ENCODE measurements at places on chromosomes 5 and 9.

DNA sequence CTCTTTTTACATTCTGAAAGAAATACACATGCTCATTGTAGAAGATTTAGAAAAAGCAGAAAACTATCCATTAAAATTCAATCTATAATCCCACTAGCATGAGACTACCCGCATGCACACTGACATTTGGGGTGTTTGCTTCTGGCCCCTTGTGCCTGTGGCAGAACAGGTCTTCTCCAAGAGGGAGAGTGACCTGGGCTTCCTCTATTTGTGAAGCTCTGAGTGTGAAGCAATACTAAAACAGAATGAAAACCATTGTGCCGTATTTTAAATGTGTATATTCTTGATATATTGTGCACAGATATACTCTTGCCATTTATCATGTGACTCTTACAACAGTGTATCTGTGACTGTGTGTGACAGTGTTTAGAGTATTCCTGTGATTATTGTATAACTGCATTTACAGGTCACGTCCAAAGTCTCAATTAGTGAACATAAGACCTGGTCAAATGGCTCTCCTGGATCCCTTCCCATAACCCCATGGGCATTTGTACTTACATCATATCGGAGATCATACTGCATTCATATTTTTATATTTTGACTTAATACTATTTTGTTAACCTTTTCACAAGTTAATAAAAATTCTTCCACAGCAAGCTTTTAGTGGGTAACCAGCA is 14.7 kb upstream of the CPEB4 start:
- DNase-seq, result no peak

DNA sequence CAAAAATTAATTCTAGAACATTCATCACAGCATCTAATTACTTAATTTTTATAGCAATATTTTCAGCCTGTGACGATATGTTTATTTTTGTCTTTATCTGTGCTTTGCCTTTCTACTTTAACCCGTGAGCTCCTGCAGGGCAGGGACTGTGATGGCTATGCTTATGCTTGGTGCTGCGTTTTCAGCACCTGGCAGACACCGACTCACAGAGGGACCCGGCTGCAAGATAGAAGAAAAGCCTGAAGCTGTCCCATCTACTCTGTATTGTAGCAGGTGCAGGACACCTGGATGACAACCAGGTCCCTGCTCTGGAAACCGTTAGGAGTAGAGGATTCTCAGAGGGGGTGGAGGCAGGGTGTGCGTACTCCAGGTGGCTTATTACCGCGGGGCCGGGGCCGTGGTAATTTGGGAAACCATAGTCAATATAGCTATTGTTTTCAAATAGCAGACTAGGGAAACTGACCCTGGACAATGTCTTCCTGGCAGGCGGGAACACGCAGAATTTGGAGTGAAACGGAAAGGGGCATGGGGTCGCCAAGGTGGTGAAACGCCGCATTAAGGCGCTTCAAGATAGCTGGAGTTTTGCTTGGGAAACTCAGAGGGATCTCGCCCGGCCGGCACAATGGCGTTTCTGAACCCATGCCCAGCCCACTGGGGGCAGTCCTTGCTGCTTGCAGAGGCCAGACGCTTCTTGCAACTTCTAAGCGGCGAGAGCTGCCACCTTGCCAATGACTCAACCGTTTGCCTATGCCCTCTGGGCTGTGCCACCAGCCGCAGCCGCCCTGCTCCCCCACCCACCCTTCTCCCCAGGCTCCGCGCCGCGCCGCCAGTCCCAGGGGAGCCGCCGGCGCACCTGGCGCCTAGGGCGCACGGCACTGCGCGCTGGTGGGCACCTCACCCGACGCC is 140.1 kb upstream of the PALM2AKAP2 start:
- no peak for DNase-seq

- DNase-seq, result no peak
Measured at GRCh38 chr5:128579093-128579492, 41.0 kb upstream of the FBN2 start.

GRCh38 chr5:41347569-41347968 is 134.2 kb upstream of the C6 start:
- DNase-seq, result no peak

DNA sequence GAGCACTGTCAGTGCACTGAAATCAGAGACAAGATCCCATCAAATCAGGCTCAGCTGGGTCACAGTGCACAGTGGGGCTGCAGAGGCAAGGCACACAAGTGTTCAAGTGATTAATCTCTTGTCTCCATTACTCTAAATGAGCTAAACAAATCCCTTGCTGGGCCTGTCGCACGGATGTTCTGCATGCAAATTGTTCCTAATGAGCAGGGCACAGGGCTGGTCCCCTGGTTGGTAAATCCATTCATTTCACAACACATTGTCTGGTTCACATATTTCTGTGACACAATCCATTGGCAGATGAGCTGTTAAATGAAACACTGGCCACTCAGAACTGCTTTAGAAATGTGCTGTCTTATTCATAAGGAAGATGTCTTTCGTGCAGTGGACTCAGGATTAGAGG is 167.9 kb upstream of the BRINP1 start:
- DNase-seq, result no peak

DNA sequence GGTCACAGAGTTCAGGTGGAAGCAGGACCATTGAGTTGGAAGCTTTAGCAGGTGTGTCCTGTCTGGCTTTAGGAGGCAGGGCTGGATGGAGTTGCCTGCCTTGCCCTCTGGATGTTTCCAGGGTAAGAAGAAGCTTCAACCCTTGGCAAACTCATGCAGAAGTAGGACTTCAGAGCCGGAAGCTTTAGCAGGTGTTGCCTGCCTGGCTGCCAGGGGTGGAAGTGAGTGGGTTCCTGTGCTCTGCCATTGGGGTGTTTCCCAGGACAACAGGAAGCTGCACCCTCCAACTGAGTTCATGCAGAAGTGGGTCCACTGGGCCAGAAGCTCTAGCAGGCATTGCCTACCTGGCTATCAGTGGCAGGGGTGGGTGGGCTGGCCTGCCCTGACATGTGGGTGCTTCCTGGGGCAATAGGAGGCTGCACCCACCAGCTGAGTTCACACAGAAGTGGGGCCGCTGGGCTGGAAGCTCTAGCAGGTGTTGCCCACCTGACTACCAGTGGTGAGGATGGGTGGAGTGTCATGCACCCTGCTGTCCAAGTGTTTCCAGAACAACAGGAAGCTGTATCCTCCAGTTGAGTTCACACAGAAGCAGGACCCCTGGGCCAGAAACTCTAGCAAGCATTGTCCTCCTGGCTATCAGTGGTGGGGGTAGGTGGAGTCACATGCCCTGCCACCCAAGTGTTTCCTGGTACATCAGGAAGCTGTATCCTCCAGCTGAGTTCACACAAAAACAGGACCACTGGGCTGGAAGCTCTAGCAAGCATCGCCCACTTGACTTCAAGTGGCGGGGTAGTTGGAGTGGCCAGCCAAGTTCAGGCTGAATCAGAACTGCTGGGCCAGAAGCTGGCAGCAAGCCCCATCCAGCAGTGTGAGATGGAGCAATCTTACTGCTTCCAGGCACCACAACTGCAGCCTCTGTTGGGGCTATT is 24.6 kb downstream of the LOX start:
- no peak for DNase-seq

DNA sequence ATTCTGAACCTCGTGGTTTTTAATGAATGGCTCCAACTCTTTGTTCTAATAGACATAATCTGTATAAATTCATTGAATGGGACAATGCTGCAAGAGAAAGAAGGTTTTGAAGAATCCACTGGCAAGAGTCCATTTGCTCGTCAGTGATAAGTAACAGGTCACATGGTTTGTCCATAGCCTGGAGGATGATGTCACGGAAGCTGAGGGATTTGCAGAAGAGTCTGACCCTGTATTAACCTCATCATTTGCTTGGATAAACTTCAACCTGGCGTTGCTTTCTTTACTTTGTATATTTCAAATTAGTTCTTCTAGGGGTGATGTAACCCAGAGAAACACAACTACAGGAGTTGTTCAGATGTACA is 197.4 kb downstream of the GAS1 start:
- DNase-seq, result no peak

DNA sequence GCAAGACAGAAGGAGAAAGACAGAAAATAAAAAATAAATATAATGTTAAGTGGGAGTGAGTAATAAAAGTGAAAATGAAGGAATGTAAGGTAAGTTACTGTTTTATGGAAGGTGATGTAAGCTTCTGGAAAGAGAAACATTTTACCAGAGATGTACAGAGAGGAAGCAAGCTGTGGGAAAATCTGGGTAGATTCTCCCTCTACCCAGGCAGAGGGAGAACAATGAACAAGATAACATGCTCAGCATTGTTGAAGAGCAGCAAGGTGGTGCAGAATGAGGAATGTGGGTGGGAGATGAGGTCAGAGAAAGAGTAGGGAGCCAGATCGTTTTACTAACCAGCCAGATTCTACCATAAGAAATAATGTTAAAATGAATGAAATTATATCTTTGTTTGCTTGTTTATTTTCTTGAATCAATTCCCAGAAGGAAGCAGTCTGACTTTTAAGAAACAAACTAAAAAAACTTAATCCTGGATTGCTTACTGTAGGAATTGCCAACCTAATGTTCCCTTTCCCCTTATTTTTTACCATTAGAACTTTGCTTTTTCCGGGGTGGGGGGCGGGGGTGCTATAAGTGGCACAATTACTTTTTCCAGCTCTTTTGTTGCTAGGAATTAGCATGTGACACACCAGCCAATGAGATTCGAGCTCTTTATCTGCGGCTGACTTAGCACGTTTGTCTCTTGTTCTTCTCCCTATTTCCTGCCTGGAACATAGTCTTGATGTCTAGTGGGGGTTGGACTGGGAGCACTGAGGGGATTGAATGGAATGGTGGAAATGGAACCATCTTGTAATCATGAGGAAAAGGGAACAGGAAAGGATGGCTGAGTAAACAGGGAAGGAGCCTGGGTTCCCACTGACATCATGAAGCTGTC is 356.7 kb downstream of the TMEM167A start:
- DNase-seq, result no peak

DNA sequence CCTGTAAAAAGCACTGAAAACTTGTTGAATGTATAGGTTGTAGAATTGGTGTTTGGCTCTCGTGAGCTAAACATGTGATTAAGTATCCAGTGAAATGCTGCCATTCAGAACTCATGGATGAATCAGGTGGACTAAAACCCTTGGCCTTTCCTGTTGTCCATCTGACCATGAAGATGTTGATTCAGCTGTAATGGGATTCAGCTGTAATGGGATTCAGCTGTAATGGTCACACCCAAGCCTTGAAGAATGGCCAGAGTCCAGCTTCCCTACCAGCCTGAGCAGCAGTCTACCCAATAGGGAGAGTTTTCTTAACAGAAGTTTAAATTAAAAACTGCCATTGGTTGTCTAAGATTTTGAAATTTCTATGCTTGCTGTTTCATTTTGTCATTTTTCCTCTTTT is 18.1 kb downstream of the MAMDC2 start:
- DNase-seq, result no peak

DNA sequence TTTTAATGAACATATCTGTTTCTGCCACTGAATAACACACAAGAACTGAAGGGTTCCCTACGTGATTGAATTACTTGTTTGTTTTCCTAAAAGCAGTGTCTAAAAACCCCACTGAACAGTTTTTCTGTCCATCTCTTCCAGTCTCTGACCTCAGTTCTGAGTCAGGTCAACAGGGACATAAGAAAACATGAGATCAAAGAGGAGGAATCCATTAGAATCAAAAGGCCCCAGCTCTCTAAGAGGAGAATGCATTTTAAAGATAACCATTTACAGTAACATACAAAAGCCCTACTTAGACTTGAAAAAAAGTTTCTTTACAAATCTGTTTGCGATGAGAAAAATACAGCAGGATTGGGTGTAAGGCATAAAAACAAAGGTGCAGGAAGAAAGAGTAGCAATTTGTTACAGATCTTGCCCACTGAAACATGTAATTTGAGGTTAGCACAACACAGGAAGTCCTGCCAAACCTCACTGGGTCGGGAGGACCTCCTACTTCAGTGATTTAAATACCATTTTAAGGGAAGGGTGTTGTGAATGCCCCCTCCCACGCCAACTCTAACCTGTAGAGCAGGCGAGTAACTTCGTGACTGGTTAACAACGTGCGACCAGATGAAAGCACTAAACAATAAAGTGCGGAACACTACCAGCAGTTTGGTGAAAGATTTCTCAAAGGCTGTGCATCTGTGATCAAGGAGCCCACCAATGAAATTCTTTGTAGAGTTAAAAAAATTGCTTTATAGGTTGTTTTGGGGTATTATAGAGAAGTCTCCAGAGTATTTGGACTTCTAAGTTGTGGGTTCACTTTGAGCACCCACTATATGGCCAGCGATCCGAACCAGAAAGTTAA is 1.3 kb downstream of the QSOX2 start:
- DNase-seq, result peak; percentile 79

- no peak for DNase-seq
Measured at GRCh38 chr5:82399111-82399510, 121.0 kb upstream of the RPS23 start.

- DNase-seq, result no peak
Measured at GRCh38 chr5:36602704-36603321, 3.6 kb upstream of the SLC1A3 start.

- no peak for DNase-seq
Measured at GRCh38 chr9:78871086-78871451, 574.1 kb downstream of the PSAT1 start.

GRCh38 chr5:111134864-111135263 is 42.7 kb downstream of the WDR36 start:
- no peak for DNase-seq

DNA sequence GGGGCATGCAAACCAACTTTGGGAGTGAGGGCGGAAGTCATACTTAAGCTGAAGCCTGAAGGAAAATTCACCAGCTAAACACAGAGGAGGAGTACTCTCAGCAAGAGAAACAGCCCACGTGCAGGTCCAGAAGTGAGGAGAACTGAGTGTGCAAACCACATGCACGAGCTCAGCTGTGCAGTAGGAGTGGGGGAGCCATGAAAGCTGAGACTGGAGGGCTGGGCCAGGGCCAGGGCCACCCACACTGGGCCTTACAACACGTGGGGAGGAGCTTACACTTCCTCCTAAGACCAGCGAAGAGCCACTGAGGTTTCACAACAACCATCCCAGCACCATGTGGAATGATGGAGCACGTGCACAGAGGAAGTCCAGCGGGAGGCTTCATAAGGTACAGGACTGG is 9.3 kb upstream of the WWC1 start:
- DNase-seq, result no peak

- DNase-seq, result no peak
Measured at GRCh38 chr9:109092051-109092580, 27.6 kb downstream of the TMEM245 start.

DNA sequence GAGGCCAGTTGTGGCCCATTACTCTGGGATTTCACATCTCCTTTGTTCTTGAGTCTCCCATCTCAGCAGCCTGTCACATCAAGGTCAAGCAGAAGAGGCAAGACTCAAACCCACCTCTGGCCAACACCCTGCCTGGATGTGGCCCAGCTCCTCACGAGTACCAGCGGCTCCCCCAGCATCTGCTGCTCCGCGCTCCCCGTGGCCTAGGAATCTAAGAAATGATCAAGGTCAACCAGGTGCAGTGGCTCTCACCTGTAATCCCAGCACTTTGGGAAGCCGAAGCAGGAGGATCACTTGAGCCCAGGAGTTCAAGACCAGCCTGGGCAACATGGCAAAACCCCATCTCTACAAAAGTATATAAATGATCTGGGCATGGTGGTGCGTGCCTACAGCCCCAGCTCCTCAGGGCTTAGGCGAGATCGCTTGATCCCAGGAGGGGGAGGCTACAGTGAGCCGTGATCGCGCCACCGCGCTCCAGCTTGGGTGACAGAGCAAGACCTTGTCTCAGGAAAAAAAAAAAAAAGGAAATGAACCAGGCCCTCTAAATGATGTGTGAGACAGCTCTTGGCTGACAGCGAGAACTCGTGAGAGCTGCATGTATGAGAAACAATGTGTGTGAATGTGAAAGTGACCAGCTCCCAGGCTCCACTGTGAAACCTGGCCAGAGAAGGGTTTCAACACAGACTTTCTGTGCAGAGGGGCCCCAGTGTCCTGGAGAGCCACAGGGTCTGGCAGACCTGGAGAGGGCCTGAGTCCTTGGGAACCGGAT is 61.6 kb upstream of the ANGPTL2 start:
- peak; percentile 42 for DNase-seq
